ENCODE measurements at places on chromosomes 1 and 21. TPM values are rescaled to one million over a fixed set of nuclear protein-coding genes. Genes with fewer than 3 reads are reported as not detected.

TNFRSF14 gene
- 62.5 TPM for polyA plus RNA-seq

HRNR gene
- polyA plus RNA-seq, result not detected

DNA sequence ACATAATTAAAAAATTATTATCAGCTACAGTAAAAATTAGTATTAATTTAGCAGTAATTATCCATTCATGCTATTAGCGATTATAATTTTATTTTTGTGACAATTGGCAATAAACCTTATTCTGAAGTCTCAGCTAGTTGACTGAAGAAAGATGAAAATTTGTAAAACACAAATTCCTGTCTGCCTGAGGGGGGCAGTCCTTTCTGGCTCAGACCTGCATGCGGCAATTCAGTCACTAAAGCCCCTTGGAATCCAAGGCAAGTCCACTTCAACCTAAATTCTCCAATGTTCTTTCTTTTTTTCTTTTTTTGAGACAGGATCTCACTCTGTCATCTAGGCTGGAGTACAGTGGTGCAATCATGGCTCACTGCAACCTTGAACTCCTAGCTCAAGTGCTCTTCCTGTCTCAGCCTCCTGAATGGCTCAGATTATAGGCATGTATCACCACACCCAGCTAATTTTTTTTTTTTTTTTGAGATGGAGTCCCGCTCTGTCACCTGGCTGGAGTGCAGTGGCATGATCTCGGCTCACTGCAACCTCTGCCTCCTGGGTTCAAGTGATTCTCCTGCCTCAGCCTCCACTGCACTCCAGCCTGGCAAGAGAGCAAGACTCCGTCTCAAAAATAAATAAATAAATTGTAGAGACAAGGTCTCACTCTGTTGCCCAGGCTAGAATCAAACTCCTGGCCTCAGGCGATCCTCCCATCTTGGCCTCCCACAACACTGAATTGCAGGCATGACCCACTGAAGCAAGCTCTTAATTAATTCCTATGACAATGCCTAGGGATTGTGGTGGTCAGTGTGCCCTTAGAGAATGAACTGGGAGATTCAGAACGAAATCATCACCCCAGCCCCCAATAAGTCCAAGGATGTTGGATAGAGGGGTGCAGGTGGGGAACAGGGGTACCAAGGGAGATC is 24.2 kb upstream of the ITPKB start:
- peaks cover 13% of the 10 kb centered on the region for H3K4me1 ChIP-seq
- H3K27ac ChIP-seq, result no peak overlapping the region
- H3K36me3 ChIP-seq, result no peaks in the 10 kb centered on the region
- no peak for DNase-seq
- H3K4me3 ChIP-seq, result peak overlapping the region; percentile 23
- peaks cover 10% of the 10 kb centered on the region for H3K27me3 ChIP-seq

GRCh38 chr1:198701766-198702539 is 63.1 kb downstream of the PTPRC start:
- DNase-seq, result no peak
- H3K4me1 ChIP-seq, result peaks cover 96% of the 10 kb centered on the region
- H3K27ac ChIP-seq, result peak overlapping the region; percentile 88
- H3K36me3 ChIP-seq, result peaks cover 81% of the 10 kb centered on the region
- H3K4me3 ChIP-seq, result no peak overlapping the region
- H3K27me3 ChIP-seq, result peaks cover 6% of the 10 kb centered on the region

GRCh38 chr1:201882665-201883132 is 6.0 kb upstream of the SHISA4 start:
- H3K4me3 ChIP-seq, result no peak overlapping the region
- H3K27ac ChIP-seq, result no peak overlapping the region
- peaks cover 4% of the 10 kb centered on the region for H3K27me3 ChIP-seq

- no peak overlapping the region for H3K27ac ChIP-seq
- no peak for DNase-seq
Measured at GRCh38 chr1:82321794-82322193, 521.1 kb downstream of the ADGRL2 start.

DNA sequence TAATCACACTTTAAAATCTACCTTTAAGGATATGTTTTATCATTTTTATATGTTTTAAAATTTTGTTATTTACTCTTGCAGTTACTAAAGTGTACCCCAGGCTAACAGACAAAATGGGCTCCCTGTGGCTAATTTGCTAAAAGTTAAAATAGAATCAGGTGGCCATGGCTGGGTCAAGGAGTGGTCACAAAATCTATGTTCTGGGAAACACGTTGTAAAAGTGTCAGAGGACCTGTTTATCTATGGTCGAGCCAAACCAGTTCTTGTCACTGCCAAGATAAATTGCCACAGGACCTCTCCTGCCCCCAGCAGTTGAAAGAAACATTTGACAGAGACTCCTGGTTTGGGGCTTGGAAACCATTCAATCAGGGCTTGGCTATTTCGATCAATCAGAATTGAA is 21.2 kb upstream of the TTLL7 start:
- no peak for DNase-seq
- H3K36me3 ChIP-seq, result no peaks in the 10 kb centered on the region
- H3K27me3 ChIP-seq, result no peaks in the 10 kb centered on the region
- no peak overlapping the region for H3K27ac ChIP-seq
- no peaks in the 10 kb centered on the region for H3K4me1 ChIP-seq

SPRR3 gene
- polyA plus RNA-seq, result not detected

DNA sequence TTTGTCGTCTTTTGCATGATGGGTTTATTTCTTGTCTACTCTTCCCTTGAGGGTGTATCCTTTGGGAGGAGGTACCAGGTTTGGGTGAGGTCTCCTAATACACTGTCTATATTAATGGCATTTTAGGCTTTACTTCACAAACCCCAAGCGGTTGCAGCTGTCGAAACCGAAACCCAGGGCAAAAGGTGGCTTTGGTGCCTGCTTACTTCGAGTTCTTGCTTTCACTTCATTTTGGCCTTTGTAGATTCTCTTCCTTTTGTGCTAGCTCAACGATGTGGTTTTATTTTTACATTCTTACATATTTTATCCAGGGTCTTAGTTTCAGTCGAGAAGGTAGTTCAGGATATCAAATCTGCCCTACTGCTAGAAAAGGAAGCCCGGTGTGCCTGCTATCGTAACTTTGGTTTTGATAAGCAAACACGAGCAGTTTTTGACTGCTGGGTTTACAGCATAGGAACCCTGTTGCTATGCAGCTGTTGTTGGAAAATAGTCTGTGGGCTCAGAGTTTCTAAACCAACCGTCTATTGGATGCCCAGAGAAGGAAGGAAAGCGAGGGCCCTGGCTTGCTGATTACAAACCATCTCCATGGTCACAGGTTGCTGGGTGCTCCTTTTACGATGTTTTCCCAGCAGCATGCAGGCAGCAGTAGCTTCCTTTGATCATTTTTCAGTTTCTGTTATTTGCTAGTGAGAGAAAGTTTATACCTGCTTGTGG is 9.8 kb upstream of the TSPAN2 start:
- H3K4me3 ChIP-seq, result peak overlapping the region; percentile 95
- peaks cover 9% of the 10 kb centered on the region for H3K27me3 ChIP-seq
- peaks cover 36% of the 10 kb centered on the region for H3K4me1 ChIP-seq
- peak overlapping the region; percentile 99 for H3K27ac ChIP-seq
- H3K36me3 ChIP-seq, result no peaks in the 10 kb centered on the region
- DNase-seq, result peak; percentile 81

- peaks cover 31% of the 10 kb centered on the region for H3K4me1 ChIP-seq
- peaks cover 4% of the 10 kb centered on the region for H3K36me3 ChIP-seq
- H3K27ac ChIP-seq, result no peak overlapping the region
- H3K27me3 ChIP-seq, result peaks cover 3% of the 10 kb centered on the region
Measured at GRCh38 chr1:212637902-212638301, 29.3 kb downstream of the ATF3 start.

PLXNA2 gene
- polyA plus RNA-seq, result not detected

CFAP107 gene
- not detected for polyA plus RNA-seq

Measured in immature natural killer cell (primary cell).